CD4-positive, alpha-beta T cell (primary cell): ENCODE measurements at places on chromosomes 16 and 17.

GRCh38 chr16:49280105-49280741, 1.4 kb downstream of the CBLN1 start:
- no peak for DNase-seq

- no peak for DNase-seq
Observed at GRCh38 chr17:79761894-79762589, 15.9 kb upstream of the CBX2 start.

GRCh38 chr16:57637965-57638364, 9.5 kb downstream of the ADGRG1 start:
- DNase-seq, result no peak

DNA sequence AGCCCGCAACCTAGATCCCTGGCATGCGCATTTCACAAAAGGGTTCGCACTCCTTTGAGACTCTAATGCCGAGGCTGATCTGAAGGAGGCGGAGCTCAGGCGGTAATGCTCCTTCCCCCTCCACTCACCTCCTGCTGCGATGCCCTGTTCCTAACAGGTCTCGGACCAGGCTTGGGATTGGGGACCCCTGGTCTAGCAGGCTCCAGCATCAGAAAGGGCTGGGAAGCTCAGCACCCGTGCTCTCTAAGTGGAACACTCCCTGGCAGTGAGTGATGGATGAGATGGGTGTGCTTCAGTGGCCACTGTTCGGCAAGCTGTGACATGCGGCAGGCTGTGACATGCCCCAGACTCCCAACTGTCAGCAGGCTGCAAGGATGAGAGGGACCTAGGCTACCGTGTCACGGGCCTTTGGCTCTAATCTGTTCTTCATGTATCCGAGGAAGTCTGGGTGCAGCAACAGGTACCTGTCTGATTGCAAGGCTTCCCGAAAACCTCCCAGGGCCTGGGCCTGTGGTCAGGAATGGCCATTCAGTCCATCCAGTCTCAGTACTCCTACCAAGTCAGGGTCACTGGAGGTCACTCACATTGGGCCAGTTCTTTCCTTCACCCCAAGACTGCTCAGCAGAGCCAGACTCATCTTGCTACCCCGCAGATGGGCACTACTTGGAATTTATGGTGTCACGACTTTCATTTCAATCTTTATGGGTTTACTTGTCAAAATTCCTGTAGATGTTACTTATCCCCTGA, 1.3 kb upstream of the ST6GALNAC2 start:
- DNase-seq, result peak; percentile 26

GRCh38 chr17:61678339-61678738, 87.3 kb upstream of the NACA2 start:
- DNase-seq, result no peak

- no peak for DNase-seq
Observed at GRCh38 chr17:36850790-36851189, 86.5 kb upstream of the LHX1 start.

DNA sequence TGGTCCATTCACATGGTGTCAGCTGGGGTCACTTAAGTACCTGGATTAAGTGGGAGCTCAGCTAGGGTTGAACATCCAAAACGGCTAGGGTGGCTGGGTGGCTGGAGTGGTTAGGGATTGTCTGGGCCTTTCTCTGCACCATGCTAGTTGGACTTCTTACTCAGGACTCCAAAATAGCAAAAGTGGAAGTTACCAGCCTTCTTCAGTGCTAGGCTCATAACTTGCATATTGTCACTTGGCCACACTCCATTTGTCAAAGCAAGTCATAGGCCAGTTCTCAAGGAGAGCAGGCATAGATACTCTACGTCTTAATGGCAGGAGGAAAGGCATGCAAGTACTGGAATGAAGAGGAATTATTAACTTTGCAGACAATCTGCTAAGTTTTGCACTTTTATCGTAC, 69.7 kb downstream of the ESRP2 start:
- DNase-seq, result no peak

GRCh38 chr16:27436065-27436464, 34.1 kb downstream of the IL21R start:
- DNase-seq, result no peak

GRCh38 chr17:75755205-75755901, 9.6 kb downstream of the GALK1 start:
- DNase-seq, result no peak

- no peak for DNase-seq
Observed at GRCh38 chr17:43758497-43759174, at the start of gene SOST. Gene SOST, minus strand, starts transcription at chr17:43758791. Its CDS starts 50 bp downstream, at chr17:43758741.

DNA sequence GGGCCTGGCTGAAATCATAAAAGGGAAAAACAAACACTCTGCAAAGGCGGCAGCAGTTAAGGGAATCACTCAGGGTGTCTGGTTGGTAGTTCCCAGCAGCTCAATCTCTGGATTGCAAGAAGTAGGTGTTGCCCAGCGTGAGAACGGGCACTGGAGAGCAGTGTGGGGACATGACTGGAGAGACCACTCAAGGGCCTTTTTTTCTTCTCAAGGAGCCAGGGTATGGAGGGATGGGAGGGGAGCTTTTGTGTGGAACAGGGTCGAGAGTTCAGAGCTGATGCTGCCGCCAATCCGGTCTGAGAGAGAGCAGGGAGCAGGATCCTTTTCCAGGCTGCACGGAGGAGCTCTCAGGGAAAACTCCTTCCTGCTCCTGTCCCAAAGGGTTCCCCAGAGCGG, 15.2 kb downstream of the SCNN1B start:
- DNase-seq, result no peak

GRCh38 chr17:44362459-44362948, 1.1 kb downstream of the FAM171A2 start:
- no peak for DNase-seq

GRCh38 chr16:73274140-73274539, 226.2 kb upstream of the ZFHX3 start:
- no peak for DNase-seq

DNA sequence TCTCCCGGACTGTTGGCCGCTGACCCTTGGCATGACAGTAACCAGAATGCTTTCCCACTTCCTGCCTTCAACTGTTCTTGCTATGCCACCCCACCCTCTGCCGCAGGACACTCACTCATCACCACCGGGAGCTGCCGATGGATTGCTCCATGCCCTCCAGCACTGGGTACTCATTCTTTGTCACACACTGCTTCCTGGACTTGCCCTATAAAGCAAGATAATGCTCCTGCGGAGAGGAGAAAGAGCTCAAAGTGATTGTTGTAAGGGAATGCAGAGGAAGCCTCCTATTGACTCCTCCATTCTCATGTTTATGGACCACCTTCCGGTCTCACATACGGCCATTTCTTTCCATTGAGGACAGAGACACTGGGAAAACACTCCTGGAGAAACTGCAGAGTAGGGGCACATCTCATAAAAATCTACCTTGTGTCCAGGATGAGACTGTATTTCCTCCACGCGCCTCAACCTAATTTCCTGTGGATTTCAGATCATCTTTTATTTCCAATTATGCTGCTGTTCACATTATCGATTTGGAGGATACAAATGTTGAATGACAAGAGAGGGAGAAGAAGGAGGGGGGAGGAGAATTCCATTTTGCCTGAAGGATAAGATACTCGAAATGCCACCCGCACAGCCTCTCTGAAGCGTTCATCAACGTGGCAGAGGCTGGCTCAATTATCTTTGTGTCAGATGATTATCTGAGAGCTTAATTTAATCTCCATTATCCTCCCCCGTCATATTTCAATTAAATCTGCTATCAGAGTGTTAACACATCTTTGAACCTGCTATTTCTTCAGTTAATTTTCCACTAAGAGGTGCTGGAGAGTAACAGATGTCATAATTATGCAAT, 486.1 kb upstream of the SALL1 start:
- no peak for DNase-seq

DNA sequence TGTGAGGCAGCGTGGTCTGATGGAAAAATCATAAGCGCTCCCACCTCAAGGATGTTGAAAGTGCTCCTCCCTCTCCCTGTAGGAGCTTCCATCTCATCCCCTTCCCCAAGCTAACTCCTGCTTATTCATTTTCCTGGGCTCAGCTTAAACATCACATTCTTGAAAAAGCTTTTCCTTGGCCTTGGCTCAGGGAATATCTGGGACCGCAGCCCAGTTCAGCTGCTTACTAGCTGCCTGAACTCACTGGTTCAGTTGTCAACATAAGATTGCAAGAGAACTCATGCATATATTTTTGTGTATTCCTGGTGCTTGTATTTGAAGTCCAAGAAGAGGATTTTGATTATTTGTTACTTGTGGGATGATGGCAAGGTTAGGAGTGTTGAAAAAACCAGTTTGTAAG, 91.5 kb downstream of the UTP18 start:
- DNase-seq, result no peak

DNA sequence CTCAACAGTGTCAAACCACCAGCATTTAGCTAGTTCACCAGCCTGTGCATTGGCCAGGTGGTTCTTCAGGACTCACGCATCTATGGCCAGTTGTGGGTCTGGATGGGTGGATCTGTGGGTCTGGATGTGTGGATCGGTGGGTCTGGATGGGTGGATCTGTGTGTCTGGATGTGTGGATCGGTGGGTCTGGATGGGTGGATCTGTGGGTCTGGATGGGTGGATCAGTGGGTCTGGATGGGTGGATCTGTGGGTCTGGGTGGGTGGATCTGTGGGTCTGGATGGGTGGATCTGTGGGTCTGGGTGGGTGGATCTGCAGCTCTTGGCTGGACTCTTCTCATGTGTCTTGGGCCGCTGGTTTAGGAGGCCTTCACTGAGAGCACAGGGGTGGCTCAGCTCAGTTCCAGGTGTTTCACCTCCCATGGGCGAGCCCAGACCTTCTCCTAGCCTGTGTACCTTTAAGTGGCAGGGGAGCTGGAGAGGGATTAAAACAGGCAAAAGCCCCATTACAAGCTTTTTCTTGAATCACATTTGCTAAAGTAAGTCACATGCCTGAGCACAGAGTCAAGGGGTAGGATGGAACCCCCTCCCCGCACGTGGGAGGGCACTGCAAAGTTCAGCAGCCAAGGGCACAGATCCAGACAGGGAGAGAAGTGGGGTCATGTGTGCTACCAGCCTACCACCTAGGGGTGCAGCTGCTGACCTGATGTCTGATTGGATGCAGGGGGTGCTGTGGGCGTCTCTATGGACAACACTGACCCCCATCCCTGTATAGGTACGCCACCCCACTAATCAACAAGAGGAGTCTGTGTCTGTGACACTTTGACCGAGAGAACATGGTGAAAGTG, 3.4 kb upstream of the NUBP1 start:
- DNase-seq, result no peak

DNA sequence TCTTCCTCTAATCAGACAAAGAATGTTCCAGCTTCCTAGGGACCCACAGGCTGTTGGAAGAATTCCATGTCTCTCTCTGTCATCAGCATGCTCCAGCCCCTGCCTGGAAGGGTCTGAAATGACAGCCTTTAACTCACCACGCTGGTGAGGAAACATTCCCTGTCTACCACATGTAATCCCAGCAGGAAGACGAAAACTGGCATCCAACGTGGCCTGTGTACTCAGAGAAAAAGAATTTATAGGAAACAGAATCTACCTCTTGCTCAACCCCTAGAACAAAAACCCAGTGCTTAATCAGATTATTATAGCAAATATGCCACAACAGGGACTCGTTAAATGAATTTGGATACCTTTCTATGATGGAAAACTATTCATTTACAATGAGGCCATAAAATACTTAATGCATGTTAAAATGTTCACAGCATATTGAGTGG, 147.3 kb upstream of the FOXF1 start:
- no peak for DNase-seq

- peak; percentile 33 for DNase-seq
Observed at GRCh38 chr17:2055292-2056205, 646 bp downstream of the HIC1 start.

DNA sequence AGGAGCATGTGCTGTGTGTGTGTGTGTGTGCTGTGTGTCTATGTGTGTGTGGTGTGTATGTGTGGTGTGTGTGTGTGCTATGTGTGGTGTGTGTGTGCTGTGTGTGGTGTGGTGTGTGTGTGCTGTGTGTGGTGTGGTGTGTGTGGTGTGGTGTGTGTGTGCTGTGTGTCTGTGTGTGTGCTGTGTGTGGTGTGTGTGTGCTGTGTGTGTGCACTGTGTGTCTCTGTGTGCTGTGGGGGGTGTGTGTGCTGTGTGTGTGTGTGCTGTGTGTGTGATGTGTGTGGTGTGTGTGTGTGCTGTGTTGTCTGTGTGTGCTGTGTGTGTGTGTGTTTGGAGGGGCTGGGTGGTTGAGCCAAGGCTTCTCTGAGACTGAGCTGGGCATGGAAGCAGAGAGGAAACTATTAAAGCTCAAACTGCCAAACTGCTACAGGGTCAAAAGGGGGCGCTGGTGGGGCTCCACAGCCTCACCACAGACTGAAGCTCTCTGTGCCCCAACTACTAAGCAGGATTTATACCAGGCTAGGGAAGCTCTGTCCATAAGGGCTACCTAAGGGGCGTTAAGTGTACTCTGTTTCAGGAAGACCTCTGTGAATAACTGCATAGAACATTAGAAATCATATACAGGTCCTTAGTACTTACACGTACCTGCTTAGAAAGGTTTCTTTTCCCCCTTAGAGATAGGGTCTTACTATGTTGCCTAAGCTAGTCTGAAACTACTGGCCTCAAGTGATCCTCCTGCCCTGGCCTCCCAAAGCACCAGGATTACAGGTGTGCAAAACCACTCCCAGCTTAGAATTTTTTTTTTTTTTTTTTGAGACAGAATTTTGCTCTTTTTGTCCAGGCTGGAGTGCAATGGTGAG, 27.8 kb upstream of the GHDC start:
- peak; percentile 63 for DNase-seq

GRCh38 chr17:45715787-45716186, 68.3 kb upstream of the CRHR1 start:
- DNase-seq, result no peak

DNA sequence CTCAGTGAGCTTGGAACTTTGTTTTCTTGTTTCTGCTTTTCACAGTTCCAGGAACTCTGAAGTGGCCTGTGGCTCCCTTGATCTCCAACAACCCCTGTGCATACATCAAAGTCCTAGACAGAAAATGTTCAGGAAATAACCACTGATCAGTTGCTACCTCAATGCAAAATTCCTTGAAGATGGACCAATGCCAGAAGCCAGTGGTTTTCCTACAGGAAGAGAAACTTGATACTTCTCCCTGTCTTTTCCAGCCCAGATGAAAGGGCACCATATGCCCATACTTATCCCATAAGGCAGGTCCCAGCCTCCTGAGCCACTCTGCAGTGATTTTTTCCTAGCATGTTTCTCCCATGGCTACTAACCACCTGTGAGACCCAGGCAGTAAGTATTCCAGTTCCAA, 12.3 kb upstream of the CDRT4 start:
- no peak for DNase-seq

DNA sequence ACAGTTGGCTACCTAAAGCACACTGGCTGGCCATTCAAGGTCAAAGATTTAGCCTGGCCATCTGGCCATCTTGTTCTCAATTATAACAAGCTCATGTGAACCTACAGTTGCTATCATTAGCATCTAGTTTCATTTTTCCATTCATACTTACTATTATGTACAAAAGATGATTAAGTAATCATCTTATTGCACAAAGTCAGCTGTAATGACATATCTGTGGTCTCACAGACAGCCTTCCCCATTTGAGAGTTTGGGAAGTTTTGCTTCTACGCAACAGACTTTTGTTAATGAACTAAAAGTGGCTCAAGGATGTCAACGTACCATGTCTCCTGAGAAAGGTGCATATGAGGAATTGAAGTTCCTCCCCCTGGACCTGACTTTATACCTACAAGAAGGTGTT, 51.3 kb downstream of the HS3ST3B1 start:
- DNase-seq, result peak; percentile 36
